ENCODE measurements at places on chromosomes 2 and 18.

GRCh38 chr18:7637269-7637668 lies 70.2 kb downstream of the PTPRM start:
- no peak for DNase-seq

DNA sequence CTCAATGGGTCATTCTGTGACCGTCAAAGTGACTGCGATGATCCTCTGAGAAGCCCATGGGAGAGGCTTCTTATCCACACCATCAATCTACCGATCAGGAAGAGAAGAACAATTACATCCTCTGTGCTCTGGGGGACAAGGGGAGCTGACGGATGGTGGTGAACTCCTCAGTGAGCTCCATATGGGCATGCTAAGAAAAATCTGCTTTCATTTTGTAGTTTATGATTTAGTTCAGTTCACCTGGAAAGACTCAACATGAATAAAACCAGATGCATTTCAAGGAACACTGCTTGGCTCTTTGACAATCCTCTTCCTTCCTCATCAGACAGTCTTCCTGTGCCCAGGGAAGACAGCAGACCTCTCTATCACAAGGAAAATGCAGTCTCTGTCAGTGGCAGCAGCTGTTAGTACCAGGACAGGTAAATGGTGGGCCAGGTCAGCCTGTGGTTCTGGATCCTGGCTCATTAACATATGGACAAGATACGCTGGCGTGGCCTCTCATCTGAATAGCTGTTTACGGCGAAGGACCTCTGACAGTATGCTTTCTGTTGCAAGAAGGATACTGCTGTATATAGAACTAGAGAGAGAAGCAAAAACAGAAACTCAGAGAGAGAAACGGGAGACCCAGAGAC lies 176.9 kb downstream of the BCL2 start:
- DNase-seq, result no peak

DNA sequence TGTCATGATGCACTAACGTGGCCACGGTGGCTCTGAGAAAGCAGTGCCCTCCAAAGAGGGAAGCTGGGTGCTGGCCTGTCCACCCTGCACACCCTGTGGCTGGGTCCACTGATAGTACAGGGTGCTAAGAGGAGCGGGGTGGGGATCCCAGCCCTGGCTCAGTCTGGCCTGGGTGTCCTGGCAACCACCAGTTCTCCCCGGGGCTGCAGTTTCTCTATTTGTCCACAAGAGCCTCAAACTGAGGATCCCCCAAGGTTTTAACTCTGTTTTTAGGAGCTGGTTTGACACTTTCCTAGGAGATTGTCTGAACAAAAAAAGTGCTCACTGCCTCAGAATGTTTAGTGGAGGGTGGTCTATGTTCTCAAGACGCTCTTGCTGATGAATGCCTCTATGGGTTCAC lies 29.0 kb downstream of the EDAR start:
- DNase-seq, result no peak

GRCh38 chr2:51231071-51231470 lies 199.1 kb upstream of the NRXN1 start:
- DNase-seq, result no peak

- DNase-seq, result no peak
These were observed 37.0 kb downstream of the STAT4 start for GRCh38 chr2:191113761-191114160.
